ENCODE measurements at places on chromosomes 3 and 15.

GRCh38 chr3:177474652-177475355, 277.5 kb upstream of the TBL1XR1 start:
- no peak for DNase-seq

GRCh38 chr3:102941786-102942185, 507.0 kb downstream of the ZPLD1 start:
- no peak for DNase-seq

GRCh38 chr3:108099244-108099643, 8.4 kb upstream of the CD47 start:
- DNase-seq: peak; percentile 48

GRCh38 chr3:114406286-114406685, 112.5 kb downstream of the TIGIT start:
- DNase-seq: peak; percentile 13

GRCh38 chr3:189629803-189630455, 1.3 kb upstream of the TP63 start:
- peak; percentile 27 for DNase-seq

DNA sequence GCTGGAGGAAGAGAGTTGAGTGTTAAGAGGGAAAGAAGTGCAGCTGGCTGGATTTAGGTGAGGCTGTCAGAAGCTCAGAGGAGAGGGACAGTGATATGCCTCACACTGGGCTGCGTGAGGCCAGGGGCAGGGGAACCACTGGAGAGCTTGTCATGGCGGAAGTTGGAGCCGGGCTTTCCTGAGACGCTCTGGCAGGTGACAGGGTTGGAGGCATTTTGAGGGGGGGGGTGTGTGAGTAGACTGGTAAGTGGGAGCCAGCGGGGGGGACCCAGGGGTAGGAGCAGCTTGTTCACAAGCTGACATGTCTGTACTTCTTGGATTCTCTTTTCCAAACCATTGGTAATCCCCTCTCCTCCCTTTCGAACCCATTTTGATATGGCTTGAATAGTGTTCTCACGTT, 331.5 kb upstream of the RGMA start:
- no peak for DNase-seq

DNA sequence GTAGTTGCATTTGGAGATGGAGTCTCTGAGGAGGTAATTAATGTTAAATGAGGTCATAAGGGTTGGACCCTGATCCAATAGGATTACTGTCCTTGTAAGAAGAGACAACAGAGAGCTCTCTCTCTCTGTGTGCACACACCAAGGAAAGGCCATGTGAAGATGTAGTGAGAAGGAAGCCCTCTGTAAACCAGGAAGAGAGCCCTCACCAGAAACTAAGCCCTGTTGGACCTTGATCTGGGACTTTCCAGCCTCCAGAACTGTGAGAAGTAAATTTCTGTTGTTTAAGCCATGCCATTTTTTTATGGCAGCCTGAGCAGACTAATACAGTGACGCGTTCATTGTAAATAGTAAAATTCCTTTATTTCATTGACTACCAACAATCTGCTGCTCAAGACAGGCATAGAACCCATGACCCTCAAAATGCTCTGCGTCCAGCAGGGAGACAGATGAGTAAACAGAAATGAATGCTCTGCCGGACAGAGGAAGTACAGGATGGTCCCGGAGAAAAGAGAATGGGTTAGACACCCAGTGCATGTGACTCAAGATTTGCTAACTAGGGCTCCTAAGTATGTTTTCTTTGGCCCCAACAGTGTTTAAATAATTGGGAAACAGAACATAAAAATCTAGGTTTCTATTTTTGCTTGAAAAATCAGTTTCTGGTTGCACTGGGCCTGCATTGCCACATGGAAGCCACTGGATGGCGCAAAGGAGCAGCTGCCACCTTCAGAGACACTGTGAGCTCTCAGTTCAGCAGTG, 37.9 kb upstream of the TNFAIP8L3 start:
- DNase-seq: peak; percentile 85

- peak; percentile 10 for DNase-seq
These were observed 194.1 kb upstream of the KCNMB2 start for GRCh38 chr3:178342111-178342510.

GRCh38 chr3:171346582-171347300, 113.5 kb downstream of the TNIK start:
- DNase-seq: no peak

GRCh38 chr3:127598841-127599570, 795 bp downstream of the MCM2 start:
- DNase-seq: no peak

- no peak for DNase-seq
These were observed 4.2 kb upstream of the RAB8B start for GRCh38 chr15:63185206-63185605.

DNA sequence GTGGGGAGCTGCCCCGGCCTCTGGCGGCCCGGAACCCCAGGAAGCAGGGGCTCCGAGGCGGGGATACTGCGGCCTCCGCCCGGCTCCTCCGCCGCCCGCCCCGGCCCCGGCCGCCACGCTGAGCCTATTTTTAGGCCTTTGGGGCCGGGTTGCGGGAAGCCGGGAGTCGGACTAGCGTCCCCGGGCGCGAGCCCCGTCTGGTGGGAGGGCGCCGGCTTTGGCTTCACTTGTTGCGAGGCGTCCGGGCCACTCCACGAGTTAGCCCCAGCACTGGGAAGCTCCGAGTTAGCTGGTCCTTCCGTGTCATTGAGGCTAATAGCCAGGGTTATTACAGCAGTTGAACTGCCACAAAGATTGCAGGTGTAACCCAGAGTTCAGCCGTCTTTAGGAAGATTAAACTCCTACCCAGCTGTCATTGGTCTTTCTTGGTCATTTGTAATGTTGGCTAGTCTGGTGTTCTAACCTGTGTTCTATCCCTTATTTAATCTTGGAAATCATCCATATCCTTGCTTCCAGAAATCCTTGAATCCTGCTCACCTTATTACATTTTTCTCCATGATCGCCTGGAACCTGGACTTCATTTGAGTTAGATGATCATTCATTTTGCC, 791 bp downstream of the GYG1 start:
- DNase-seq: peak; percentile 49

- no peak for DNase-seq
These were observed 1.1 kb upstream of the CDV3 start for GRCh38 chr3:133572158-133573053.

Data from AG08395 (cell line).